ENCODE measurements at places on chromosomes 11 and 22.

GRCh38 chr11:2577031-2577990 is 122.5 kb downstream of the KCNQ1OT1 start:
- DNase-seq = no peak

GRCh38 chr11:60658409-60658808 is 41.0 kb upstream of the MS4A8 start:
- DNase-seq = peak; percentile 69

- DNase-seq = no peak
These were observed 7.6 kb downstream of the SLC39A13 start for GRCh38 chr11:47415949-47416472.

DNA sequence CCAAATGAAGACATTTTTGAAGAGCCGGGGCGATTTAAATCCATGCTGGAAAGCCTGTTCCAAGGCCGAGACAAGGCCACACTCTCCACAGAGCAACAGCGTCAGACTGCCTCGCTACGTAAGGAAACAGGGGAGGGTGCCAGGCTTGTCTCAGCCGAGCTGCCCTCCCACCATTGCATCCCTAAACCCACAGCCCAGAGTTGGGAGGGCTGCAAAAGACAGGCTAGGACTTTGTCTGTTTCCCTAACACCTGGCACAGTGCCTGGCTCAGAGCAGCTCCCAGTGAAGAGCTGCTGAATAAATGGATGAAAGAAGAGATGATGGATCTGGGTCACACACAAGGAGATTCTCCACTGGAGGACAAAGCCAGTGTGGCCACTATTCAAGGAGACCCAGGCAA is 51.3 kb upstream of the SCUBE2 start:
- no peak for DNase-seq

Data from NCI-H146 (cell line).